ENCODE measurements at places on chromosomes 12 and 14.

- no peak for DNase-seq
Measured at GRCh38 chr12:105449431-105449830, 118.9 kb downstream of the C12orf75 start.

DNA sequence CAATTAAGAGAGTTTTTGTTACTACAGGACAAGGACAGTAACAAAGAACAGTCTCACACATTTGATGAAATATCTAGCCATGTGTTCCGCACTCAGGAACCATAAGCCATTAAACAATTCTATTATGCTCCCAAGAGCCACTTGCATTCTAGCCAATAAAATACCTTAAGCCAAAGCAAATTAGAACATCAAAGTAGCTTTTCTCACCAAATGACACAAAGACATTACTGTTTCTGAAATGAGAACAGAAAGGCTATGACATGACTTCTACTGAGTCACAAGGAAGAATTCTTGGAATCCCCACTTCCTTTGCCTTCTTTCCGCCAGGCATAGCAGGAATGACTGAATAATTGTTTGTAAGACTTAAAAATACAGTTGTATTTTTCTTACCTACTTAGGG lies 445.8 kb downstream of the ATP23 start:
- no peak for DNase-seq

DNA sequence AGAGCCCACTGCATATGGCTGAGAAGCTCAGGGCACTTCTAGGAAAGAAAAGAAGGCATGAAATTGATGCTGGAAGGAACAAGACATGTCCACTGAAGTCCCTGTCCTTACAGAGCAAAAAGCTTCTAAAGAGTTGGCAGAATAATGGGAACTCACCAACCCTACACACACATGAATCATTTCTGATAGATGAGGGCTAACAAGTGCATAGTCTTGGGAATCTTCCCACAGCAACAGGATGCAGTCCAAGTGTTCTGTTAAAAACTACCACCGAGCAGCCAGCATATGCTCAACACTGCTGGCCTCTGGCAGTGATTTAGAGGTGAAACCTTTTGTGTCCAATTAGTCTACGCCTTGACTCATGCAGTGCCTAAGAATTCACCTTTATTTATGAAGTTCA lies 44.8 kb downstream of the RHOJ start:
- no peak for DNase-seq

GRCh38 chr14:89370381-89370780 lies 46.7 kb downstream of the FOXN3 start:
- no peak for DNase-seq

- no peak for DNase-seq
Measured at GRCh38 chr12:81962126-81962856, 203.1 kb upstream of the PPFIA2 start.

DNA sequence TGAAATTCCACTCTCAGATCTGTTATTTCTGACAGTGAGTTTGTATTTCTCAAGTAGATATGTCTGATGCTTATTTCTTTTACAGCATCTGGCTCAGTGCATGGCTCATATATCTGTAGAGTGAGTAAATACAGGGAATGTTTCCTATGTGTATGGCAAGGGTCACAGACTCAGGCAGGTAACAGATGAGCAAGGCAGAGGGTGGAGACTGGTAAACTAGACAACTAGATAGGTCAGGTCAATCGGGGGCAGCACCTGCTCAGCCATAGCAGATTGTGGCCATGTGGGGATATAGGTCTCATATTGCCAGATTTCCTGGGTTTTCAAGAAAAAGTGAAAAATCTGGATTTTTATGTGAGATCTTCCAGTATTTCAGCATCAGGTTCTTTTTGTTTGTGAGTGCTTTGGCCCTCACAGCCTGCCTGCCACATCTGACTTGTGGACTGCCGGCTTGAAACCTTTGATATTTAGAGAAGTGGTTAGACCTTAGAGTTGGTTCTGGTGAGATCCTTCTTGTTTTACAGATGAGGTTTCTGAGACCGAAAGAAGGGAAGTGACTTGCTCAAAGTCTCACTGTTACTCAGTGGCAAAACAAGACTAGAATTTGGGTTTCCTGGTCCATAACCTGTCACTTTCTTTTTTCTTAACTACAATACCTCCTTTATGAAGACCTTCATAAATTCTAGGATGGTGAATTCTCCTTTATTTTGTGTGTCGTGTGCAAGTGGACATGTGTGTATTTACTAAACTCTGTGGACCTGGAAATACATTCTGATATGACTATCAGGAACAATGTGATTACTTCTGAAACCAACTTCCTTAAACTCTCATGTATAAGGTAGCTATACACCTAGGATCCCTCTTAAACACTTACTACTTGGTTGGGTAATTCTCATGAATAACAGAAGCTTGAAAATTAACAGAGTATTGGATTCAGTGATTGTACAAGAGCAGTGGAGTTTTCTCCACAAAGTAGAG lies 34.4 kb downstream of the PROX2 start:
- no peak for DNase-seq

GRCh38 chr14:20456971-20457370 lies 1.9 kb downstream of the APEX1 start:
- no peak for DNase-seq

DNA sequence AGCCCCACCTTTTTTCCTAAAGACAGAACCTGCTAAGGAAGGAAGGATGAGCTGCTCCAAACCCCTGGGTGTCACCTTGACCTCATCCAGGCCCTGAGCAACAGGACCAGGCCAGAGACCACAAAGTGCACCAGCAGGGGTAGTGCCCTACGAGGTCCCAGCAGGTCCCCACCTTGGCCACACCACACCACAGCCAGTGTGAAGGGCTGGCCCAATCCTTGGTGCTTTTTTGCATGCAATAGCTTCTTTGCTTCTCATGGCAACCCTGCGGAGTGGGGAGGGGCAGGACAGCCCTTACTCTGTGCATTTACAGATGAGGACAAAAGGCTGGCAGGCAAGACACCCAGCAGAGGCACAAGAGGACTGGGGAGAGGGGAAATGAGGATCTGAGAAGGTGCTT lies 352.6 kb downstream of the BCL11B start:
- no peak for DNase-seq

GRCh38 chr14:67413806-67414769 lies 2.1 kb upstream of the PLEK2 start:
- DNase-seq, result peak; percentile 22

- DNase-seq, result no peak
Measured at GRCh38 chr14:72583316-72584272, 310.3 kb downstream of the DPF3 start.

DNA sequence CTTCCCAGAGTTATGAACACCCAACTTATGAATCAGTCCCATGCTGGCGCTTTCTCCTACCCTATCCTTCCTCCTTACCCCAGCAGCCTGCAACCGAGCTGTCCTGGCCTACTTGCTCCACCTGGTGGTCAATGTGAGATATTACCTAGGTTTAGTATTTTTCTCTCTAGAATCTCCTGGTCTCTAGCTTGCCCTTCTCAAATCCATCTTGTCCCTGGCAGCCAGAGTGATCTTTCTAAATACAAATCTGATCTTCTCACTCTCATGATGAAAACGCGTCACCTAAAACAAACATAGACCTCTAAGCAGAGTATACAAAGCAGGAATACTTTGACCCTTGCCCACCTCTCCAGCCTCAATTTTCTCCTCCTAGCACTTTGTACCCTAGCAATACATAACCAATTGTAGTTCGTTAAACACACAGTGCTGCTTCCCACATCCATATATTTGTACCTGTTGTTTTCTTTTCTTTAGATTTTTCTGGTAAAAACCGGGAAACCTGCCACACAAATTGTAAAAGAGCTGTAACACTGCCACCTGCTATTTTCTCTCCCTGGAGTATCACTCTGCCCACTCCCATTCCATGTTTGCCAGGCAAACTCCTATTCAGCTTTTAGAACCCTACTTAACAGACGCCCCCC lies 20.0 kb upstream of the TCP11L2 start:
- DNase-seq, result no peak

DNA sequence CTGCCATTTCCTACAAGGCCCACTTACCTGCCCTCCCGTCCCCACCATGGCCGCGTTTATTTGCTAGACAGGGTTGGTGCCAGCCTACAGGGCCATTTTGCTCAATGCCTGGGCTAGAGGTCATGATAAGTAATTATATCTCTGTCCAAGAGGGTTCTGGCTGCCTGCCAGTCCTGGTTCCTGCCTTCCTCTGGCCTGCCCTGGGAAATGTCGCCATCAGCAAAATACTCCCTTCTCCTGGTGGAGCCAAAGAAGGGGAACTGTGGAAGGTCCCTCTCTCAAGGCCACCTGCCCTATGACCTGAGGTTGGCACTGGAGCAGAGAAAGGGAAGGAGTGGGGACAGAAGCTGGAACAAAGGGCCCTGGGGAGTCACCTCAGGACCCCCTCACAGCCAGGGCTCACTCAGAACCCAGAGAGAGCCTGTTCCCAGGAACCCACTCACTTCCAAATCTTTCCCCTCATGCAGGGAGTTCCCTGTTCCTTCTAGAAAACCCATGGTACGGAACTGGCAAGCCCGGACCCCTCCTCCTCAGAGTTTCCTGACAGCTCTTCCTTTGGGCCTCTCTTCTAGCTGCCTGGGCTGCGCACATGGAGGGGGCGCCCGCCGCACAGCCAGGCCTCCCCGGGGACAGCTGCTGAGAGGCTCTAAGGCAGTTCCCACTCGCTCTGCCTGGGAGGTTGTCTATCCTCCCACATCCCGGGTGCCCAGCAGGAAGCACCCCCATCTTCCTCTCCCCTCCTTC lies 280.5 kb downstream of the DPF3 start:
- no peak for DNase-seq

DNA sequence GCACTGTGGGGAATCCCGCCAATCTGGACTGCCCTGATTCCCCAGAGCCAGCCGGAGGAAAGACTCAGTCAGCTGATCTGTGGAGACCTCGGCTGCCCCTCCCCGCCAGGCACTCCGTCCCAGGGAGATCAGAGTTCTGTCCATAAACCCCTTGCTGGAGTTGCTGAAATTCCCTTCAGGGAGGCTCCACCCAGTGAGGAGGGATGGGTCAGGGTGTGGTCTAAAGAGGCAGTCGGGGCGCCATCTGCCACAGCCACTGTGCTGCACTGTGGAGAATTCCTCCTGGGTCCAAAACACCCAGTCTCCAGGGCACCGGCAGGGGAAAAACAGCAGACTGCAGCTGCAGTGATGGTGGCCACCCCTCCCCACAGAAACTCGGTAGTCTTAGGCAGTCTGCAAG lies 1922.3 kb upstream of the FLRT2 start:
- DNase-seq, result no peak

DNA sequence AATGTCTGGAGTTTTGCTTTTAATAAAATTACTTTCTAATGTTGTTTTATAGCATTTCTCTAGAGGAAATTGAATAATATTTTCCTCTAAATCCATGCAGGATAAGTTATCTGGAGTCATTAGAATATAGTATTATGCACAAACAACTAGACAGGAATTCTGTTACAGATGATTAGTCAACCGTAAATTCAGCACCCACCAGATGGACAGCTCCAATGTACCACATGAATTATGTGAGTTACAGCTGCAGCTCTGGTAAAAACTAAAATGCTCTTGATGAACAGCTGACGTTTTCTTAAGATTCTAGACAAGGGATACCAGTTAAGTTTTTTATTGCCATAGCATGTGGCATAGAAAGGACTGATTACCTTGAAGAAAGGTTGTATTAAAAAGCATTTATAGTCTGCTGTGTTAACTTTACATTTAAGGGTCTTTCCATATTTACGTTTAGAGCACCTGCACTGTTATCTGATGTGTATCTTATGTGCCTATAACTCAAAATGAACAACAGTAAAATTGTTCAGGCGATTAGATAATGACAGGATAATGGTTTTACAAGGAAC lies 321.4 kb upstream of the LRFN5 start:
- no peak for DNase-seq

GRCh38 chr12:12017135-12017581 lies 53.6 kb upstream of the BCL2L14 start:
- DNase-seq, result no peak

DNA sequence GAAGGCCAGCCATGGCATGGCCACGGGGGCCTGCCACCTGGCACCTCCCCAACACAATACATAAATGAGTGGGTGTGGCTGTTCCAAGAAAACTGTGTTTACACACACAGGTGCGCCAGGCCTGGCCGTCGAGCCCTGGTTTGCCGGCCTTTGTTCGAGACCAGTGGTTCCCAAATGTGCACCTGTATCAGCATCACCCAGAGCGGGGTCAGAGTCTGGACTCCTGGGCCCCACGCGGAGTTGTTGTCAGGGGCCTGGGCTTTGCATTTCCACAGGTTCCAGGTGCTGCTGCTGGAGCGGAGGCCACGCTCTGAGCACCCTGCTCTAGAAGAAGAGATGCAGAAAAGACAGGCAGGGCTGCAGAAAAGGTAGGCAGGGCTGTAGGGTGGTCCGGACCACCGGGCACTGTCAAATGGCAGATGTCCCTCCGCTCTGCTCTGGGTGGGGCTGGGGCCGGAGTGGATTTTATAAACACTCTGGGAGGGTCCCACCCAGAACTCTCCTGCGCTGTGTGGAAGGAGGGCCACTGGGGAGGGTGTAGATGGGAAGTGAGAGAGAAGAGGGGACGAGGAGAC lies 4.2 kb upstream of the ASPG start:
- no peak for DNase-seq

DNA sequence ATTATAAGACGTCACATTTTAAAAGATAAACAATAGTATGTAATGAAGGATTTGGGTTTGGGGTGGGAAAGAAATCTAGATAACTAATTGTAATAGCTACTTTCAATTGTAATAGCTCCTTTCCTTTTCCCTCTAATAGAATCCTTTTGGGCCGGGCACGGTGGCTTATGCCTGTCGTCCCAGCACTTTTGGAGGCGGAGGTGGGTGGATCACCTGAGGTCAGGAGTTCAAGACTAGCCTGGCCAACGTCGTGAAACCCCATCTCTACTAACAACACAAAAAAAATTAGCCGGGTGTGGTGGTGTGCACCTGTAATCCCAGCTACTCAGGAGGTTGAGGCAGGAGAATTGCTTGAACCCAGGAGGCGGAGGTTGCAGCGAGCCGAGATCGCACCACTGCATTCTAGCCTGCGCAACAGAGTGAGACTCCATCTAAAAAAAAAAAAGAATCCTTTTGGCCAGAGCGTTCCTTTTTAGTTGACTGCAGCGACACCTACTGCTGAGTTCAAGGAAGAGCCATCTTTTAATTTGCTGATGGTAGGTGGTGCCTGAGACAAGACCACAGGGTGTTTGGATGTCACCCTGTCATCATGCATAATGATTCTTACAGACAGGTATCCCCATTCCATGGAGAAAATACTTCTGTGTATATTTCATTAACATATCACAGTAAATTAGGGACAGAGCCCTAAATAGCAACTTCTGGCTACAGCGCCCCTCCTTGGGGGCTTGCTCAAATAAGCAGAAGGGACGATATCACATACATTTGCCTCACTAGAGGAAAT lies 79.5 kb downstream of the ARMH4 start:
- peak; percentile 2 for DNase-seq

DNA sequence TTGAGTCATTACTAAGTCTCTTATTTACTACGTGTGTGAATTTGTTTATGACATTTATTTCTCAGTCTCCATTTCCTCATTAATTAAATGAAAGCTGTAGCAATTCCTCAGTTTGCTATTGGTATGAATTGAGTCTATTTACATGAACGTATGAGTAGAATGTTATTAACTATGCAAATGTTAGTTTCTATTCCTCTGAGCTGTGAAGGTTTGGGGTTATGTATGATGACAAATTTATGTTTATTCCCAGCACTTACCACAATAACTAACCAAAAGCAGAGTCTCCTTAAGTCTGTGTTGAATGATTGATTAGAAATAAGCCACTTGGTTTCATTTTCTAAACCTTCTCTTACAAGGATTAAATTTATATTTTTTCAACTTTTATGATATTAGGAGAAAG lies 1340.9 kb downstream of the FSCB start:
- DNase-seq, result no peak
